Suprapubic skin (tissue), 4 donors: ENCODE measurements at places on chromosomes 7 and 10. TPM values are rescaled to one million over a fixed set of nuclear protein-coding genes. Genes with fewer than 3 reads are reported as not detected.

DNA sequence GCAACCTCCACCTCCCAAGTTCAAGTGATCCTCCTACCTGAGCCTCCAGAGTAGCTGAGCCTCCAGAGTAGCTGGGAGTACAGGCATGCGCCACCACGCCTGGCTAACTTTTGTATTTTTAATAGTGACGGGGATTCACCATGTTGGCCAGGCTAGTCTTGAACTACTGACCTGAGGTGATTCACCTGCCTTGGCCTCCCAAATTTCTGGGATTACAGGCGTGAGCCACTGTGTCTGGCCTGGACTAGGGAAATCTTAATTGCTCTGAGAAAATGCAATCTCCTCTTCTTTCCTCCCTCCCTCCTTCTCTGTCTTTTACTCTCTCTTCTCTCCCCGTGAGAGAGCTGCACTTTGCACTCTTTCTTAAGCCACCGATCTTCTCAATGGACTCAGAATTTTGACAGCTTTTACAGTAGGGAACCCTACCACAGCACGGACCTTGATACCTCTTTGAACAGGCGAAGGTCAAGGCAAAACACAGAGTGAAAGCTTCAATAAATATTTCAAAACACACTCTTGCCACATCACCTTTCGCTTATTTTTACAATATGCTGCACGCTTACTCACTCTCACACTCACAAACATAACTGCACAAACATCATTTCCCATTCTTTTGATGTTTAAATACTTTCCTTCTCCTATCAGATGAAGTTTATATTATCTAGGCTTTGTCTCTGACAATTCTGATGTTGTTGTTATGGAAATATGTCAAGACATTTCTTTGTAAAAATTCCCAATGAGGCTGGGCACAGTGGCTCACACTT is 173.4 kb upstream of the NRP1 start:
- peaks cover 11% of the 10 kb centered on the region for H3K4me1 ChIP-seq
- DNase-seq: no peak
- no peaks in the 10 kb centered on the region for H3K36me3 ChIP-seq
- H3K27me3 ChIP-seq: no peaks in the 10 kb centered on the region
- H3K4me3 ChIP-seq: no peak overlapping the region

- no peaks in the 10 kb centered on the region for H3K4me1 ChIP-seq
- no peaks in the 10 kb centered on the region for H3K27me3 ChIP-seq
- no peak overlapping the region for H3K27ac ChIP-seq
- DNase-seq: no peak
- H3K36me3 ChIP-seq: no peaks in the 10 kb centered on the region
Observed at GRCh38 chr7:103809229-103809994, 180.0 kb downstream of the RELN start.

DNA sequence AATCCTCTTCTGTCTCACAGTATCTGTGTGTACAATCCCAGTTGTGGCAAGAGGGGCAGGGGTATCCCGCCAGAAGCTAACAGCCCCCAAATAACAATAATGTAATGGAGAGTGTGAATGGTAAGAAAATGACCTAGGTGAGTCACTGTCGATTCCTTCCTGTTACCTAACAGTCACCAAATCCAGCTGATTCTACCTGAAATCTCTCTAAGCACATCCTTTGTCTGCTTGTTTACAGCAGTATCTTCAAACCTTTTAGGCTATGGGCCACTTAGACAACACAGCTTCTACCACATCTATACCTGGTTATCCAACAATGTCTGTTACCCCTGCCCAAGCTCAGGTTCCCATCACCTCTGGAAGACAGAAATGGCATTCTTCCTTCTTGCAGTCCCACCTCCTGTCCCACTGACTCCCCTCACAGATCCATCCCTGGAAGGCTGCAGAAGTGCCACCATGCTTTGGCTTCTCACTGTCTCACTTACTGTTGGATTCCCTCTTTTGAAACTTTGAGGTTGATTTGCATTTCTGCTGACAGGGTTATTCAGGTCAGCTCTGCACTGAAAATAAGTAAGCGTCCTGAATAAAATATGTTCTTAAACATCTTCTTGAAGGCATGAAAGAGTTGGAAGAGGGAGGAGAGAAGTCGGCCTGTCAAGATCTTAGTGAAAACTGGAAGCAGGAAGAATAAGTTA is 13.1 kb downstream of the PIP4K2A start:
- no peak for DNase-seq
- no peak overlapping the region for H3K27ac ChIP-seq
- H3K4me1 ChIP-seq: peaks cover 14% of the 10 kb centered on the region
- no peaks in the 10 kb centered on the region for H3K27me3 ChIP-seq
- no peaks in the 10 kb centered on the region for H3K36me3 ChIP-seq

- H3K27me3 ChIP-seq: no peaks in the 10 kb centered on the region
- no peak for DNase-seq
- no peaks in the 10 kb centered on the region for H3K4me1 ChIP-seq
- H3K4me3 ChIP-seq: no peak overlapping the region
Observed at GRCh38 chr7:16817536-16817935, 12.7 kb upstream of the AGR2 start.

DNA sequence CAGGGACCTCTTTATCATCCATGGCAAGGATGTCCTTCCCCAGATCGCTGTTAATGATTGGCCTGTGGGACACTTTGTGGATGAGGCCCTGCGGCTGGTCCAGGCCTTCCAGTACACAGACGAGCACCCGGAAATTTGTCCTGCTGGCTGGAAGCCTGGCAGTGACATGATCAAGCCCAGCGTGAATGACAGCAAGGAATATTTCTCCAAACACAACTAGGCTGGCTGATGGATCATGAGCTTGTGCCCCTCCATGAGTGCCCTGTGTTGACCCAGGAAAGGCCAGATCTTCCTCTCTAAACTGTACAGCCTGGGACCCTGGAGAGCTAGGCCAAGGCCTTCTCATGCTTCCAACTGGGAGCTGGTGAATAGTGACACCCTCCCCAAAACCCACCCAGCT is 124.1 kb downstream of the CUL2 start:
- H3K27ac ChIP-seq: no peak overlapping the region
- DNase-seq: no peak
- H3K27me3 ChIP-seq: no peaks in the 10 kb centered on the region

DNA sequence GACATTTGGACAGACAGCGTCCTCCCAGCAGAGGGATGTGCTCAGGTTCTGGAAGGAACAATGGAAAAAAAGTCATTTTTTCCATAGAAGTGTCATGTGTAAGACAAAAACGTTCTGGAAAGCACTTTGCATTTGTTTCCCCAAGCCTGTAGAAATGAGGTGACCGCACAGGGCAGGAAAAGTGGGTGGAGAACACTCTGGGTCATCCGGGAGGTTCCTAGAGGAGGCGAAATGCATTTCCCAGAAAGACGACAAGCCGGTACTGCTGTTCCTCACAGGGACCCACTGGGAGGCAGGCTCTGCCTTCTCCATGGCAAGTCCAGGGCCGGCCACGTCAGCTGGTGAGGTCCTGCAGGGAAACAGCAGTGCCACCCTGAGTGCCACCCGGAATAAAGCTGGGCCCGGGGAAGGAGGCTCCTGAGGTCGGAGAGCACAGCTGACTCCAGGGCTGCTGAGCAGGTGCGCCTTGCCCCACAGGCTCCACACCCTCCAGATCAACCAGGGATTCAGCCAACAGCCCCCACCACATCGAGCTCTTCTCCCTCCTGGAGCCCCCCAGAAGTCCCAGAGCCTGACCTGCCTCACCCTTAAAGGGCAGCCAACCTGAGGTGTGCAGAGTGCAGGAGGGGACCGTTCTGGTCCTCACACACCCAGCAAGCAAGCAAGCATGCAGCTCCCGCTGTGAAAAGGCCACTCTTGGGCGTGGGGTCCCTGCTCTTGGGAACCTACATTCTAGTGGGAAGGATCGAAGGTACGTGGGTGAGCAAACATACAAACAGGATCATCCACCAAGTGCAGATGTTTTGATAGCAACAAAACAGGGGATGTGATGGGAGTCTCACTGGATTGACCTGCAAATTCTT is 28.8 kb upstream of the INPP5A start:
- H3K36me3 ChIP-seq: no peaks in the 10 kb centered on the region
- H3K27ac ChIP-seq: no peak overlapping the region
- DNase-seq: peak; percentile 74
- H3K4me3 ChIP-seq: no peak overlapping the region
- H3K4me1 ChIP-seq: peaks cover 12% of the 10 kb centered on the region

DNA sequence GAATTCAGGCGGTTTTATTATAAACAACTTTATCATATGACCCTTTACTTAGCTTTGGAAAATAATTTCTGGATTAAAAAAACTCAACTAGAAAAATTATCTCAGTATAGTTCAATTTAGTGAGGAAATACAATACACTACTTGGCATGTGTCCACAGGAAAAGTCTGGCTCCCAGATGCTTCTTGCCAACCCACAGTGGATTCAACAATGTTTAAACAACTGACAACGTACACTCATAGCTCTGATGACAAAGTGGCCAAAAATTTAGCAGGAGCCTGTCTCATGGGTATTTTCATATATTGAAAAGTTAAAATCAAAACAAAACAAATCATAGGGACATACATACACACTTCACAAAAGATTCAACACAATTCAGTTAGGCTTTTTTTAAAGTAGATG is 158.8 kb downstream of the SKAP2 start:
- no peaks in the 10 kb centered on the region for H3K36me3 ChIP-seq
- H3K27me3 ChIP-seq: no peaks in the 10 kb centered on the region
- peaks cover 2% of the 10 kb centered on the region for H3K4me1 ChIP-seq
- no peak for DNase-seq
- H3K27ac ChIP-seq: no peak overlapping the region

DNA sequence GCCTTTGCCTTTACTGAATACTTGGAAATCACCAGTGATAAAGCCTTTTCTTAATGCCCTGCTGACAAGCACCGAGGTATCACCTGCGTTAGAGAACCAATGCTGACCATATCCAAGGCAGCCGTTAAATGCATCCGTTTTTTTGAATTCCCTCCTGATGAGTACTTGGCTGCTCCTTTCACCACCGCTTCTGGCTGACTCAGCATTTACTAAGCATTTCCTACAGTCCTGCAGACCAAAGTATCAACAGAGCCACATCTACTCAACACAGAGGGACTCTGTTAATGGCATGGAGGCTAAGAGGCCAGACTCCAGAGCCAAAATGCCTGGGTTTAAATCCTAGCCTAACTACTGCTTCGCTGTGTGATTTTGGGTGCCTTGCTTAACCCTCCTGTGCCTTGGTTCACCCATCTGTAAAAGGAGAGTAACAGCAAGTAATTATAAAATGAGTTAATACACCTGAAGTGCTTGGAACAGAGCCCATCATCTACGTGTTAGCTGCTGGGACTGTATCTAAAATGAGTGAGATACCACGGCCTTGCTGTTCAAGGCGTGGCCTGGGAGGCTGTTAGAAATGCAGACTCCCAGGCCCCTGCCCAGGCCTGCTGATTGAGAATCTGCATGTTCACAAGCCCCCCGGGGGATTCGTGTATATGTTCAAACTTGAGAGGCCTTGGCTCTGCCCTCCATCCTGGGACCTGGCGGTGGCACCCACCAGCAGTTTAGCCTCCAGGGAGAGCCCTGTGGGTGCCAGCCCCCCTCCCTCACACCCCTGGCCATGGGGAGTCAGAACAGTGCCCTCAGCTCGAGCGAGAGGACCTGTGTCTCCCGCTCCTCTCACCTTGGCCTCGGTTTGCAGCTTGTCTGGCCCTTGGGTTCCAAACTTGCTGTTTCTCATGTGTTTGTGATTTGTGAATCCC is 30.8 kb upstream of the EFCAB10 start:
- H3K36me3 ChIP-seq: peaks cover 54% of the 10 kb centered on the region
- no peaks in the 10 kb centered on the region for H3K4me1 ChIP-seq
- H3K27me3 ChIP-seq: no peaks in the 10 kb centered on the region
- no peak overlapping the region for H3K27ac ChIP-seq

- H3K4me1 ChIP-seq: no peaks in the 10 kb centered on the region
- H3K4me3 ChIP-seq: no peak overlapping the region
- no peak overlapping the region for H3K27ac ChIP-seq
- DNase-seq: no peak
- H3K27me3 ChIP-seq: no peaks in the 10 kb centered on the region
Observed at GRCh38 chr7:81187753-81188152, 268.9 kb upstream of the SEMA3C start.

DNA sequence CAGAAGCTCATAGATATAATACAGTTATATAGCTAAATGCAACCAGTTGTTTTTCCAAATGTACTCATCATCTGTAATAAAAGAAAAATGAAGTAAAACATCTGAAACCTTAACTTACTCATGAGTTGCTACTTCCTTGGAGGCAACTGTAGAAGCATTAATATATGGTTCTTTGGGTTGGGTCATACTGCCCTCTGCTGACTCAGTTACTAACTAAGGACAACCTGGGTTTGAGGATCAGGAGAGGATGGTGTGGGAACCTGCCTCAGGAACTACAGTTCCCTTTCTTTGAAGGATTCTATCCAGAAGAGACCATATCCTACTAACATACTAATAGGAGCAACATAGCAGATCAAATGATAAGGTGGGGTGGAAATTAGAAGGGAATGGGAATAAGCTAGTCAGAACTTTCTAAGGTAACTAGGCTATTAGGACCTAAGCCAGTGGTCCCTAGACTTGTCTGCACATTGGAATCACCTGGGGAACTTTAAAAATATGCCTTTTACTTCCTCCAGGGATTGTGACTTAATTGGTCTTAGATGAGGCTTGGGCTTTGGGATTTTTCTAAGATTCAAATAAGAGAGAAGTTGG is 20.7 kb downstream of the COX15 start:
- no peak for DNase-seq
- no peak overlapping the region for H3K4me3 ChIP-seq
- H3K36me3 ChIP-seq: peaks cover 48% of the 10 kb centered on the region
- no peaks in the 10 kb centered on the region for H3K27me3 ChIP-seq
- H3K27ac ChIP-seq: no peak overlapping the region

GRCh38 chr7:151429560-151430331 is 10.2 kb downstream of the CRYGN start:
- peaks cover 27% of the 10 kb centered on the region for H3K4me1 ChIP-seq
- no peaks in the 10 kb centered on the region for H3K27me3 ChIP-seq
- no peak overlapping the region for H3K4me3 ChIP-seq
- no peak for DNase-seq

DNA sequence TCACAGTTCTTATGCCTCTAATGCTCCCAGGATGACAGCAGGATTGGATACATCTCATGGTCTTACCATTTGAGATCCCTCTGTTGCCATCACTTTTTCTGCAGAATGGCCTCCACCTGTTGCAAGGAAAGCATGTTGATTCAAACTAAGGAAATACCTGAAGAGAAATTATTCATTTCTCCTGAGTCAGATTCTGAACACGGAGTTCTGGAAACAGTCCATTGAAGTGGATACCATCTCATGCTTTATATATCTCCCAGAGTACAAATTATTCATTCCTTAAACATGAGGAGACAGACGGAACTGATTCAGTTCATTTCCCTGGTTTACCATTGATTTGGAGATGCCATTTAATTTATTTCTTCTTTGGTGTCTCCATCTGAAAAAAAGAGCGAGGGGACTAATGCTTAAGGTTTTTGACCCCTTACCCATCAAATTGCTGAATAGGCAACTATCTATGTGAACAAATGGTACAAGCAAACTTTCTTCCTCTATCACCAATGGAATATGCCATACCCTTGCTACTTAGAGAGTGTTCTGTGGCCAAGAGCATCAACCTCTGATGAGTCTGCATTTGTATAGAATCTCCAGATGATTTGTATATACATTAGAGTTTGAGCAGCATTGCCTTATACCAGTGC is 305.0 kb upstream of the LRGUK start:
- H3K27ac ChIP-seq: no peak overlapping the region
- no peak overlapping the region for H3K4me3 ChIP-seq
- no peaks in the 10 kb centered on the region for H3K27me3 ChIP-seq
- no peaks in the 10 kb centered on the region for H3K4me1 ChIP-seq
- H3K36me3 ChIP-seq: peaks cover 17% of the 10 kb centered on the region

Gene SLC16A12
- 1.4 TPM for total RNA-seq

Gene TTYH3
- 26.3 TPM for total RNA-seq

Gene AFAP1L2
- 32.0 TPM for total RNA-seq

Gene LIPJ
- total RNA-seq: 0.48 TPM

Gene GNAT3
- not detected for total RNA-seq

Gene SP8
- total RNA-seq: not detected
